ENCODE measurements at places on chromosomes 16 and 17.
A peak's percentile ranks its signal among the peaks of the same experiment; 100 is the strongest.

- no peak for DNase-seq
Measured at GRCh38 chr17:15909481-15909991, 35.4 kb upstream of the ADORA2B start.

GRCh38 chr16:81796035-81796434 is 16.9 kb downstream of the PLCG2 start:
- no peak for DNase-seq

- DNase-seq = no peak
Measured at GRCh38 chr16:66487580-66488275, 60.6 kb downstream of the BEAN1 start.

GRCh38 chr16:86538196-86538780 is 16.7 kb downstream of the MTHFSD start:
- no peak for DNase-seq

DNA sequence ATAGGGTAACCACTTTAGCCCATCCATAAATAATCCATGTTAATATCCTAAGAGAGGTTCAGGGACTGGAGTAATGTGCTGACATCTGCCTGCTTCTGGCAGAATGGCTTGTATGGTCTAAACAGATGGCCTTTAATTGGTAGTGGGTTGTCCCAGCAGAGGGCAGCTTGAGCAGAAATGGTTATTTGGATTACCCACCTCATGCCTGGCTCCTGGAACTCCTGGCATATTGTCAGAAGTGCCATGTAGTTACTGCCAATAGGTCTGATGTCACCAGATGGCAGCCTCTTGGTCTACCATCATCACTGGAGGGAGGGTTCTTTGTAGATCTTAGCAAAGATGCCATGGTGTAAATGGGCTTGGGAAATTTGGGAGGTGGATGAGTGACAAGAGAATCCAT is 157.5 kb upstream of the SOX9 start:
- DNase-seq = no peak

GRCh38 chr17:72407336-72407909 is 286.6 kb downstream of the SOX9 start:
- DNase-seq = no peak

DNA sequence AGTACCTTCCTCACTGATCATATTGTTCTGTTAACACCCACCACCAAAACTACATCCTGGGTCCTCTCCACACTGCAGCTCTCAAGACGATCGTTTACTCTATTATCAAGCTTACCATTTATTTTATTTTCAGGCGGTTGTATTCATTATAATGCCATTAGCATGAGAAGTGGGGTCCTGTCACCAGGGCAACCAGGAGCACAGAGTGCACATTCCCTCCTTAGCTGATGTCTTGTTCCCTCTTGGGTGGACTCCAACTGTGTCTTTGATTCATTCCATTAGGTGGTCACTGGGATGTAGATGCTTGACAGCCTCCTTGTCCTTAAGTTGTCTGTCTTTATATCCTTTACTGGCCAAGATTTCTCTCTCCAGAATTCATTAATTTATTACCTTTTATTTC is 965.9 kb upstream of the EEF2KMT start:
- DNase-seq = no peak

DNA sequence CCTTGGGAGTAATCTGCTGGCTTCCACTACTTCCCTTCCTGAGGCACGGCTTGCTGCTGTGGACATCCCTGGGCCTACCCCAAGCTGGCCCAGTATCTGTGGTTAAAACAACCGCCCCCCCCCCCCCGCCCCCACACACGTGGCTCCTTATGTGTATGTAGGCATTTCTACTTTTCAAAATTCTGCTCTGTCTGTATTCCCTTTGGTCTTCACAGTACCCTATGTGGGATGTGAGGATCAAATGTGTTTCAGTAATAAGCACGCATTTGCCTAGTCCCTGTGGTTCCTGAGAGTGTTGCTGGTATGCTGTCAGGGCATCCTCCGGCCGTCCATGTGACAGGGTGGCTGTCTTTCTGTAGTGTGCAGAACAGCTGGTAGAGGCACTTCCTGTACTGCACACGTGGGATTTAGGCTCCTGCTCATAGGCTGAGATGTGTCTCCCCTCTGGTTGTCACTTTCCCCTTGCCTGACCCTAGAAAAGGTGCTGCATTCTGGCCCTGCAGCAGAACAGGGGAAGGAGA is 2.2 kb downstream of the NT5M start:
- DNase-seq = peak; percentile 47

DNA sequence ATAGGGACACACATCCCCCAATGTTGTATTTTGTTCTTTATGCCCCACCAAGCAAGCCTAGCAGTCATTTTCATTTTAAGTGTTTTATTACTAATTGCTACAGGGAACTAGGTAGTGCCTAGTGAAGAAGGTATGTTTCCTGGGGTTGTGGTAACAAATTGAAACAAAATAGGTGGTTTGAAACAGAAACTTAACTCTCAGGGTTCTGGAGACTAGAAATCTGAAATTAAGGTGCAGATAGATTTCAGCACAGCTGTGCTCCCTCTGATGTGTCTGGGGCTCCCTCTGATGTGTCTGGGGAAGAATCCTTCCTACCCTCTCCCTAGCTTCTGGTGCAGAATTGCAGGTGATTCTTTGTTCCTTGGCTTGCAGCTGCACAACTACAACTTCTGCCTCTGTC is 390.1 kb downstream of the ZFHX3 start:
- no peak for DNase-seq

DNA sequence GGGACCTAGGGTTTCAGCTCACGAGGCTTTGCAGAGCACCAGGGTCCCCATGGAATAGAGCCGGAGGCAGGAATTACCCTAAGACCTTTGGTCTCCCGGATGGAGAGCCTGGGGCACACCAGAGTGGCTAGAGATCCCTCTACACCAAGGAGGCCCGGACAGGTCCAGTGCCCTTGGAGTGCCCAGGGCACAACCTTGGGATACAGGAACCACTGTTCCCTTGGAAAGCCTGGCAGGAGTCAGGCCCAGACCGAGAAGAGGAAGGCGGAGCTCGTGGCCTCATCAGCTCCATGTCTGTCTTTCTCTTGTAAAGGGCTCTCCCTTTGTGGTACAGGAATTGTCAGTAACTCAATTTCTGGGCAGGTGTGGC is 3.8 kb upstream of the DBNDD1 start:
- DNase-seq = no peak

GRCh38 chr17:37488607-37489196 is 989 bp upstream of the DUSP14 start:
- DNase-seq = peak; percentile 49

DNA sequence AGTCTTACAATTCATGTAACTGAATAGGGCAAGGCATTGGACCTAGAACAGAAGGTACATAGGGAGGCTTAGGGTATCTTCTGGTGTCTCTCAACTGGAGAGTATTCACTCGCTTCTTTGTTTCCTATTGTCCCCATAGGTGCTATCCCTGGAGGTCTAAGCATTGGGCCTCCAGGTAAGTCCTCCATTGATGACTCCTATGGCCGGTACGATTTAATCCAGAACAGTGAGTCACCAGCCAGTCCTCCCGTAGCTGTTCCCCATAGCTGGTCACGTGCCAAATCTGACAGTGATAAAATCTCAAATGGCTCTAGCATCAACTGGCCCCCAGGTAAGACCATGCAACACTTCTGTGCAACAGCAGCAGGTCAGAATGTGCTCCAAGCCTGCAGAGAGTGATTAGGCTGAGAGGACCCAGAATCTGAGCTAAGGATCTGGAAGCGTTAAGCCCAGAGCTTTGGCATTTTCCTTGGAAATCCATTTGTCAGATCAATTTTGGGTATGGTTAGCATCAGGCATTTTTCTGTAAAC is 35.7 kb downstream of the TMC6 start:
- no peak for DNase-seq

GRCh38 chr16:10981697-10982216 is 37.4 kb downstream of the CLEC16A start:
- DNase-seq = no peak

- no peak for DNase-seq
Measured at GRCh38 chr16:78022347-78023060, at the start of gene CLEC3A. Gene CLEC3A, plus strand, starts transcription at chr16:78022548. Its CDS starts 79 bp downstream, at chr16:78022627.

- no peak for DNase-seq
Measured at GRCh38 chr16:12158428-12158827, 181.9 kb downstream of the SNX29 start.

GRCh38 chr17:55344514-55344997 is 77.1 kb downstream of the MMD start:
- no peak for DNase-seq

DNA sequence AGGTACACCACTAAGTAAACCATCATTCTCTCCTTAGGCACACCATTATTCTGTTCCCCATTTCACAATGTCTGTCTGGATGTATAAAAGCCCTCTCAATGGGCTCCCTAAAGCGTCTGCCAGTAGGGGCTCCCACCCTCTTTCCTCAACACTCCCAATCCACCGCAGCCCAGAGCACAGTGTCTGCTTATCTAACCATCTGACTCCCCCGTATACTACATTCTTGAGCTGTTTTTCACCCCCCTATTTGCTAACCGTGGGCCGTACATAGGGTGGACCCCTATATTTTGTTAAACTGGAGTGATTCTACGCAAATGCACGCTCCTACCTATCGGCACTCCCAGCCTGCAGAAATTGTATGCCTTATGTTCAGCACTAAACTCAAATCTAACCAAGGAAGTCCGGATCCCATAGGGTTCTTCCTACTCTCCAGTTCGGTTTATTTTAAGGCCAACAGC is 685 bp upstream of the PSMD3 start:
- DNase-seq = no peak

DNA sequence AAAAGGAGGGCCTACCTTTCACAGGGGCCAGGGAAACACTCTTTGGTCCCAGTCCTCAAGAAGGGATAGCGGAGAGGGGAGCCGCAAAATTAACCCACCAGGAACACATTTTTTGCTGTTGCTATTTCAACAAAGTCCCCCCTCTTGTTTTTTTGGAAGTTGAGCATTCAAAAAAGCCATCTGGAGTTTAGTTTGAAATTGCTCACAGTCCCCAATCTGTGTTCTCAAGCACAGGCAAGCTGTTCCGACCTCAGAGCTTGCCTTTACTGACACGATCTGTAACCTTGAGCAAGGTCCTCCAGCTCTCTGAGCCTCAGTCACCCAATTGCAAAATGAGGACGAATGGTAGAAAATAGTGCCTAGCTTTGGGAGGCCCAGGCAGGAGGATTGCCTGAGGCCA is 131.1 kb downstream of the ZNF423 start:
- DNase-seq = no peak

DNA sequence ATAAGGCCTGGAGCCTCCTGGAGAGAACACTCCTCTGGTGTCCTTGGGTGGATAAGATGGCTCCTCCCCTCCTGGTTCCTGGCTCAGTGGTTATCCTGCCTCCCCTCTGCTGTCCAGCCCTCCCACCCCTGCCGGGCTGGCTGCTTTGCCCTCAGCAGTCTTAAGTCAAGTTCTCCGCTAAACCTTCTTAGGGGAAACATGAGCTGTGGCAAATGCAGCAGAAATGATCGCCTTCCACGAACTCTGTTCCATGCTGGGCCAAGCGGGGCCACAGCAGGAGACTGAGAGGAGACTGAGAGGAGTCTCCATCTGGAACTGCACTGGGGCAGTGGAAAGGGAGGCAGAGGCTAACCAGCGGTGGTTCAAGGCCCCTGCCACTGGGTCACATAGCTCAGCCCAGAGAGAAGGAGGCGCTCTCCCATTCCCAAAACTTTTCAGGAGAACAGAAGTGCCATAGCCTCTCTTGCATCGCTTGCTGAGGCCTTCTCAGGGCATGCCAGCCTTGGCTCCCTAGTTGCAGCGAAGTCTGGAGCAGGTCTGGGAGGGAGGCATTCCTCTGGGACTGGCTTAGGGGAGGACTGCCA is 26.9 kb downstream of the TNS4 start:
- no peak for DNase-seq

GRCh38 chr17:19370493-19370960 is 7.8 kb upstream of the MAPK7 start:
- DNase-seq = no peak

- DNase-seq = no peak
Measured at GRCh38 chr17:49464049-49464448, 31.0 kb upstream of the NGFR start.

DNA sequence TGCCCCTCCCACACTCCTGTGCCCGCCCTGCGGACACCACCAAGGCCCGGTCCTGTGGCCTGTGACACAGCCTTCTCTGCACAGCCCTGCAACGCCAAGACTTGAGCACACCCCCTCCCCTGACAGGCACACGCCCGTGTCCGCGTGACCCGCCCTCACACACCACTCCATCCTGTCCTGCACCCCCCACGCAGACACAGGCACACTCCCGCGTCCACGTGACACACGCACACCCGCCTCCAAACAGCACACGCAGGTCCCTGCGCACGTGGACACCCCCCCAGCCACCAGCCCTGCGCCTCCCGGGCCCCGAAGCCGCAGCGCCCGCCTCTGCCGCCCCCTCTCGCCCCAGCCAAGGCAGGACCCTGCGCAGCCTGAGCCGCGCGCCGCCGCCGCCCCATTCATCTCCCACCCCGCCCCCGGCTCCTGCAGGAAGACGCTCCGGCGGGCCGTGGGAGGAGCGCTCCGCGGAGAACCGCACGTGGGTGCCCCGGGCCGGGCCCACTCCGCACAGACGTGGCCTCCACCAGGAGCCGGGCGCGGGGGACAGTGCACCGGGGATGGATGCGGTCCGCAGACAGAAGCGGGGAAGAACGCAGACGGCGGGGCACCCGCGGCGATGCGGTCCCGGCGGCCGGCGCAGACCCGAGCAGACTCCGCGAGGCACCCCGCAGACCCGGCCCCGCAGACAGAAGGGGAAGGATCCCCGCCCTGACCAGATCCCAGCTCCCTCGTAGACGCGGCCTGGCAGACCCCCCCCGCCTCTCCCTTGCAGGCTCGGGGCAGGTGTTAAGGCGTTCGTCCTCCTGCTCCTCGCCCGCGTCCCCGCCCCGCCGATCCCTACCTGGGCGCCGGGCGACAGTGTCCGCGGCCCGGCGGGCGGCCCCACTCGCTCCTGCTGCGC is 506 bp downstream of the CAMKK1 start:
- peak; percentile 87 for DNase-seq

DNA sequence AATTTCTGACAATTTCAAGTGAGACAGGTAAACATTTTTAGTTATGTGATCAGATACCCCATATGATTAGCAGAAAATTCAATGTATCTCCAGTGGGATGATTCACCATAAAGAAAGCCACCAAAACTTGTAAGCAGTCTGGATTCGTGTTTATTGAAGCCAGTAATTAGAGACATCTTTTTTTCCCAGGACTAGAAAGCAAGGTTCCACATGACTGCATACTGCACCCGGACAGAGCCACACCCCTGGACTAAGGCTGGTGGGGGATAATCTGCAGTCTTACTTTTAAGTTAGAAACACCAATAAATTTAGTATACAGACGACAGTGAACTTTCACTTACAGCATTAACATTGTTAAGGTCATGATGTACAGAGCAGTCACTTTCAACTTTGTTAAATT is 24.2 kb upstream of the CMTM4 start:
- no peak for DNase-seq

DNA sequence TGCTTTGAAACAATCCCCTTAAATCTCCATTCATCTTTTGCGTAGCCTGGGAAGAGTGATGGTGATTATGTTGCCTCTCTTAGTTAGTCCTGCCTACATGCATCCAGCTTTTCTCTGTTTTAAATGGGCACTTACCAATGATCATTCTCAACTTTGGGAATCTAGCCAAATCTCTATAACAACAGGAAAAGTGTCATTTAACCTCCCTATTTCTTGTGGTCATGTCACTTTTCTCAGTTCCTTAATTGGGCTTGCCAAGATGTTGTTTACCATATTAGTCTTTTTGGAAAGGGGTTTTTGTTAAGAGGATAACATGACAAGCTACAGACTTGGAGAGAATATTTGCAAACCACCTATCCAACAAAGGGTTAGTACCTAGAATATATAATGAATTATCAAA is 15.6 kb upstream of the CLEC10A start:
- DNase-seq = no peak

- DNase-seq = no peak
Measured at GRCh38 chr17:1110862-1111598, 68.8 kb downstream of the ABR start.

GRCh38 chr16:788399-789126 is at the start of gene CHTF18:
Gene CHTF18, plus strand, starts transcription at chr16:788620. Its CDS starts 65 bp downstream, at chr16:788685.
- DNase-seq = peak; percentile 95

Data from naive thymus-derived CD4-positive, alpha-beta T cell (primary cell).